ENCODE measurements at places on chromosomes 2 and 18. TPM values are rescaled to one million over a fixed set of nuclear protein-coding genes. Genes with fewer than 3 reads are reported as not detected.

- no peak for DNase-seq
Observed at GRCh38 chr2:234910186-234910679, 41.6 kb upstream of the SH3BP4 start.

DNA sequence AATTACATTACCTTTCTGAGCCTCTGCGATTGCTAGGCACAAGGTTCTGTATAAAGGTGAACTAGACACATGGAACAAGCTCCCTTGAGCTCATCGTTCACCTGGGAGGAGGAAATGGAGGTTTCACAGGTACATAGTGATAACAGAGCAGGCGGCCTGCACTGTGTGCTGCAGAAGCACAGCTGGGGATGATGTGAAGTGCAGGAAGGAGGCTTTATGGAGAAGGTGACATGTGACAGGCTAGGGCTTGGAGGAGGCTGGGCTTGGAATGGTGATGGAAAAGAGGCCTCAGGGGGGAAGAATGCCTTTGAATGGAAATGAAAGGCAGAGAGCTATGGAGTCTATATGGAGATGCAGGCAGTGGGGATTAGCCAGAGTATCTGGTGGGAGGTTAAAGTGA, 22.9 kb downstream of the MARCHF4 start:
- no peak for DNase-seq

DNA sequence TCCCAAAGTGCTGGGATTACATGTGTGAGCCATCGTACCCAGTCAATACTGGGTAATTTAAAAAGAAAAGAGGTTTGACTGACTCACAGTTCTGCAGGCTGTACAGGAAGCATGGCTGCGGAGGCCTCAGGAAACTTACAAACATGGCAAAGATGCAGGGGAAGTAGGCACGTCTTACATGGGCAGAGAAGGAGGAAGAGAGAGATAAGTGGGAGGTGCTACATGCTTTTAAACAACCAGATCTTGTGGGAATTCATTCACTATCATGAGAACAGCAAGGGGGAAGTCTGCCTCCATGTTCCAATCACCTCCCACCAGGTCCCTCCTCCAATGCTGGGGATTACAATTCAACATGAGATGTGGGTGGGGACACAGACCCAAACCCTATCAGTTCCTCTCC, 192.5 kb downstream of the ATAD2B start:
- DNase-seq: no peak

DNA sequence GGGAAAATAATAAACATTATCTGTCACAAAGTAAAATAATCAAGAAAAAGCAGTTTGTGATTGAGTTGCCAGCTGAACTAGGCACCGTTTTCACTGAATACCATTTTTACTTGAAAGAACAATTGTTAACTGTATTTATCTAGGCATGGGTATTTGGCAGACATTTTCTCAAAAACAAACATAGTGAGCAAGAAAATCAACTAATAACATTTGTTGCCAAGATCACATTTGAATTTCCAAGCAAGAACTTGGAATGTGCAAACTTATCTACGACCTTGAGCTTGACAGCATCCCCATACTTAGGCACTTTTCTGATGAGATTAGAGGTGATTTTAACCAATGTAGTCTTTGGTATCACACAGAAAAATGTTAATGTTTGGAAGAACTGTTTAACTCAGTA, 16.7 kb downstream of the SS18 start:
- no peak for DNase-seq

DNA sequence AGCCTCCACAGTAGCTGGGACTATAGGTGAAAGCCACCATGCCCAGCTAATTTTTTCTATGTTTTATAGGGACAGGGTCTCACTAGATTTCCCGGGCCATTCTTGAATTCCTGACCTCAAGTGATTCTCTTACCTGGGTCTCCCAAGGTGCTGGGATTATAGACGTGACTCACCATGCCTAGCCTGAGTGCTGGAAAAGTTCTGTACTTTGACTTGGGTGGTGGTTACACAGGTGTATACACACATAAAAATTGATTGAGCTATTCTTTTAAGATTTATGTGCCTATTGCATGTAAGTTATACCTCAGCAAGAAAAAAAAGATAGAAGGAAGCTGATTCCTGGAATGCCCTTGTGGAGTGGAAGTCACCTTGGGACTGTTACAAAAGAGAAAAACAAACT, 34.8 kb upstream of the KCNF1 start:
- no peak for DNase-seq

DNA sequence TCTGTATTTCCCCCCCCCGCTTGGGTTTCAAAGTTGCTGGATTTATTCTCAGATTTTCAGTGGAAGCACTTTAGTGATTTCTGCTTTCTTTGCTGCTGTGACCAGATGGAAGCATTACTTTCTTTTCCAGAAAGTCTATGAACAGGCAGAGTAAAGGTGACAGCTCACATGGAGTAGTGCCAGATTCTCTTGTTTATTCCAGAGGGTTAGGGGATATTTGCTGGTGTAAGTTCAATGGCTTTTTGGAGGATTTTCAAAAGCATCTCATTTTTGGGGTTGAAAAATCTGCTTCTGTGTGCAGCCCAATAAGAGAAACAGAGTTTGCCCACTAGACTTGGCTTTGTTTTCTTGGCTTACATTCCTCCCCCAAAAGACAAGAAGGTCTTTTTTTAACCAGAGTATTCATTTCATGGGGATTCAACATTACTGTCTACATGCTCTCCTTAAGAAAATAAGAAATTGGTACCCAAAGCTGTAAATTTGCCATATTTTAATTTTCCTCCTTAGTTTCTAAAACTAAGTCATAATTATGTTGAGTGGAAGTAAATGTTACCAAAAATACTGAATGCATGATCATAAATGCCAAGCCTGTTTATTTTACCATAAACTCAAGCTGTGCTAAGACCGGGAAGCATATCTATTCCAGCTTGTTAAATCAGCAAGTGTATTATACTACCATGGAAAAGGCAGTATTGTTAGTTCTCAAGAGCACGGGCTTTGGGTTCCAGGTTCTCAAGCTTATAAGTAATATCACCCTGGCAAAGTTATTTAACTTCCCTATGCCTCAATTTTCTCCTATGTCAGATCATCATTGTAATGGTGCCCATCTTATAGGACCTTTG, 557.2 kb downstream of the CPS1 start:
- DNase-seq: no peak

GRCh38 chr18:60978338-60978737, 354.9 kb upstream of the CDH20 start:
- DNase-seq: no peak

DNA sequence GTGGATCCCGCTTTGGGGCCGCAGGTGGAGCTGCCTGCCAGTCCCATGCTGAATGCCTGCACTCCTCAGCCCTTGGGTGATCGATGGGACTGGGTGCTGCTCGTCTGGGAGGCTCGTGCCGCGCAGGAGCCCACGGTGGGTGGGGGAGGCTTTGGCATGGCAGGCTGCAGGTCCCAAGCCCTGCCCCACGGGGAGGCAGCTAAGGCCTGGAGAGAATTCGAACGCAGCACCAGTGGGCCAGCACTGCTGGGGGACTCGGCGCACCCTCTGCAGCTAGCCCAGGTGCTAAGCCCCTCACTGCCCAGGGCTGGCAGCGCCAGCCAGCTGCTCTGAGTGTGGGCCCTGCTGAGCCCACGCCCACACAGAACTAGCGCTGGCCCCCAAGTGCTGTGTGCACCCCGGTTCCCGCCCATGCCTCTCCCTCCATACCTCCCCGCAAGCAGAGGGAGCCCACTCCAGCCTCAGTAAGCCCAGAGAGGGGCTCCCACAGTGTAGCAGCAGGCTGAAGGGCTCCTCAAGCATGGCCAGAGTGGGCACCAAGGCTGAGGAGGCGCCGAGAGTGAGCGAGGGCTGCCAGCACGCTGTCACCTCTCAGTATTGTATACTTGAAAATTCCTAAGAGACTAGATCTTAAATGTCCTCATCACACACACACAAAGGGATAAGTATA, 1654.2 kb upstream of the SLC39A10 start:
- no peak for DNase-seq

DNA sequence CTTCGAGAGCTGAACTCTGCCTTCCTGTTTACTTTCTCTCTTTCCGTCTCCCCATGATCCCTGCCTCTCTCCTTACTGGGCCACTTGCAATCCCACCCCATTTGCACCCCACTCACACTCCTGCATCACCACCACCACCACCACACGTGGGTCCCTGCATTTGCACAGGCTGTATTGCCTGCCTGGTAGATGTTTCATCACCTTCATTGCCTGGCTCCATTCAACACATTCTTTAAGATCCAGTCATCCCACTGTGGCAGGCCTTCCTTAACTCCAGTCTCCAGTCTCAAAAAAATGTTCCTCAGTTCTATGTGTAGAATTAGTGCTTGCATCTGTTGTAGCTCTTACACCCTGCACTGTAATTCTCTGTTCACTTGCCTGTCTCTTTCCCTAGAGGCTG, 13.9 kb downstream of the NOSTRIN start:
- no peak for DNase-seq

GRCh38 chr2:8352296-8352695, 329.6 kb upstream of the ID2 start:
- no peak for DNase-seq

DNA sequence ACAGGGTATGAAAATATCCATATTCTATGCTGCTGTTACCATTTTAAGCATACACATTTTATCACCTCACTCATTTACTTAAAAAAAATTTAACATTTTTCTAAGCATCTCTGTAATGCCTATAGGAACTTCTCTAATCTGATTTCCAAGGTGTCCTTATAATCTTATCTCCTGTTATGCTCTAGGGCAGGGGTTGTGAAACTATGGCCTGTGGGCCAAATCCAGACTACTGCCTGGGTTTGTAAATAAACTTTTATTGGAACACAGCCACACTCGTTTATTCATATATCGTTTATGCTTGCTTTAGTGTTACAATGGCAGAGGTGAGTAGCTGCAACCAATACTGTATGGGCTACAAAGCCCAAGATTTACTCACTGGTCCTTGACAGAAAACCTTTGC, 151.6 kb downstream of the RAPGEF4 start:
- DNase-seq: no peak

- DNase-seq: no peak
Observed at GRCh38 chr2:216775043-216775453, 79.7 kb upstream of the IGFBP5 start.

DNA sequence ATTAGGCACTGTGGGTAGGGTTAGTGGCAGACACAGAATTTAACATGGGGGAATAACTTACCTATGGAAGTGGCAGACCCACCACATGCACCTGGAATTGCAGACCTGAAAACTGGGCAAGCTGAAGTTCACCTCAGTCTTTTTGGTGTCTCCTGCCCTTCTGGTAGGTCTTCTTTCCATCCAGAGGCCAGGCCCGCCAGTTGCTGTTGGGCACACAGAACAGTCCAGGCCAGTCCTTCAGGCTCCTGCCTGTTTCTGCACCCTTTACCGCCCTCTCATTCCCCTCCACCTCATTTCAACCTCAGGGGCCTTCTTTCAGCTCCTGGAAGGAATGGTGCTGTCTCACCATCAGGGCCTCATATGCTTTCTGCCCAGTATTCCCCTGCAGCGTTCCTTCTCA, 358.9 kb upstream of the ETAA1 start:
- DNase-seq: no peak

GRCh38 chr2:240518981-240519380, 38.8 kb downstream of the ANKMY1 start:
- DNase-seq: no peak

The TSPYL6 gene
- not detected for total RNA-seq

The KHK gene
- 0.42 TPM for total RNA-seq

The MOCOS gene
- not detected for total RNA-seq

The CRYGD gene
- not detected for total RNA-seq

The CDK5R2 gene
- total RNA-seq: not detected

The CPO gene
- not detected for total RNA-seq

The HOXD10 gene
- total RNA-seq: not detected
